Left lung (tissue), 14 donors: ENCODE measurements at places on chromosomes 12 and 14. TPM values are rescaled to one million over a fixed set of nuclear protein-coding genes. Genes with fewer than 3 reads are reported as not detected.

TAS2R19 gene
- 2.8 TPM for polyA plus RNA-seq

DNA sequence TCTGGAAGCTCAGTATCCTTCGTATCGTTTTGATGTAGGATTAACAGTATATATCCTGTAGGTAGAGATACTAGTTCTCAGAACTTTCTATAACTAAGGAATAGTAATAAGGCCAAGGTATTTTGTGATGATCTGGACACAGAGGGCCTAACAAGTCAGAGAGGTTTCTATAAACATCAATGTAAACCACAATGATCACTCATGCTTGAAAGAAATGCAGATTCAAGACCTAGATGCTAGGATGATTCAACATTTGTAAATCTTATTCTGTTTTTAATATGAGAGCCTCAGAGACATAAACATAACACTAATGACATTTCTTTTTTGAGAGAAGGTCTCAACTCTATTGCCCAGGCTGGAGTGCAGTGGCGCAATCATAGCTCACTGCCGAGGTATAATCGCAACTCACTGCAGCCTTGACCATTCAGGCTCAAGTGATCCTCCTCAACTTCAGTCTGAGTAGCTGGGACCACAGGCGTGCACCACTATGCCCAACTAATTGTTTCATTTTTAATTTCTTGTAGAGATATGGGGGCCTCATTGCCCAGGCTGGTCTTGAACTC is 16.2 kb downstream of the SUPT16H start:
- DNase-seq: no peak

GRCh38 chr12:123696207-123696606 is 15.9 kb upstream of the ATP6V0A2 start:
- no peak for DNase-seq

- peak; percentile 72 for DNase-seq
Observed at GRCh38 chr14:32077081-32078022, at the start of gene ARHGAP5. ARHGAP5 (plus strand) TSS chr14:32077304; CDS start chr14:32090670, 13,366 bp downstream.

DNA sequence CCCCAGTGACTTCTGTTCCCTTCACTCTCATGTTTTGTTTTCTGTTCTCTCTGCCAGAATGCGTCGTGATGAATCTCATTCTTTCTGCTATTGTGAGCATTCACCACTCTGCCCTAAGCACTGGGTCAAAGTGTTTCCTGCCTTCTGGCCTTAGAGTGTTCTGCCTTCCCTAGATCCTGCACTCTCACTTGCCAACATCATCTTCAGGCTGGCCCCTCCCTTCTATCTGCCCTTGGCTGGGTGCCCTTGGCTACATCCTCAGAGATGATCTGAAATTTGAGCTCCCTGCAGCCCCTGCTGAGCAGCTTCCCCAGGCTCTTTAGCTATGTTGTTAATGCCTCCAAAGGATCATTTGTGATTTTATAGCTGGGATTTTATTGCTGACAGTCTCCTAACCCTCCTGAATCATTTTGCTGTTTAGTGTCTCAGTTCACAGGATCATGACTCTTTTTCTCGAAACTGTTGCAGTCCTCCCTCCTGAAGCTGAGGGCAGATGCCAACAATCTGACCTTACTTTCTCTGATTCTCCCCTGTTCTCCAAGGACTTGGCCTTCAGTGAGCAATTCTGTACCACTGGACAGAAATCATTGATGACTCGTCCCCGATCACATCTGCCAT is 4.5 kb downstream of the DHRS2 start:
- DNase-seq: no peak

DNA sequence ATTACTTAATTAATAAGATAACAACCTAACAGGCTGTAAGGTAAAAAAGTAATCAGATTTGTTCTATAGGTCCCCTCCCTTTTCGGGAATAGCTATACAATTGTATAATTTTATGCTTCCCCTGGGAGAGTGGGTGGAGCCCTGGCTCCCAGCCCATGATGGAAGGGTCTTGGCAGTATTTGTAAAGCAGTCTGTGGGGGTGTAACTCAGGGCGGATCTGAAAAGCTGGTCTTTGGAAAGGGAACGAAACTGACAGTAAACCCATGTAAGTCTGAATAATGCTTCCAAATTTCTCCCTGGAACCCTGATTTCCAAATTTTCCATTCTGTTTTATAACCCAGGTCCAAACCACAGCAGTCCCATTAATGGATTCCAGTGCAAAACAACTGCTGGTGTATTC is 110.4 kb downstream of the DAD1 start:
- DNase-seq: peak; percentile 81
